Glomerular endothelial cell (primary cell): ENCODE measurements at places on chromosomes 7 and 10.

GRCh38 chr7:100785878-100786277, 41.4 kb downstream of the EPHB4 start:
- DNase-seq = no peak

DNA sequence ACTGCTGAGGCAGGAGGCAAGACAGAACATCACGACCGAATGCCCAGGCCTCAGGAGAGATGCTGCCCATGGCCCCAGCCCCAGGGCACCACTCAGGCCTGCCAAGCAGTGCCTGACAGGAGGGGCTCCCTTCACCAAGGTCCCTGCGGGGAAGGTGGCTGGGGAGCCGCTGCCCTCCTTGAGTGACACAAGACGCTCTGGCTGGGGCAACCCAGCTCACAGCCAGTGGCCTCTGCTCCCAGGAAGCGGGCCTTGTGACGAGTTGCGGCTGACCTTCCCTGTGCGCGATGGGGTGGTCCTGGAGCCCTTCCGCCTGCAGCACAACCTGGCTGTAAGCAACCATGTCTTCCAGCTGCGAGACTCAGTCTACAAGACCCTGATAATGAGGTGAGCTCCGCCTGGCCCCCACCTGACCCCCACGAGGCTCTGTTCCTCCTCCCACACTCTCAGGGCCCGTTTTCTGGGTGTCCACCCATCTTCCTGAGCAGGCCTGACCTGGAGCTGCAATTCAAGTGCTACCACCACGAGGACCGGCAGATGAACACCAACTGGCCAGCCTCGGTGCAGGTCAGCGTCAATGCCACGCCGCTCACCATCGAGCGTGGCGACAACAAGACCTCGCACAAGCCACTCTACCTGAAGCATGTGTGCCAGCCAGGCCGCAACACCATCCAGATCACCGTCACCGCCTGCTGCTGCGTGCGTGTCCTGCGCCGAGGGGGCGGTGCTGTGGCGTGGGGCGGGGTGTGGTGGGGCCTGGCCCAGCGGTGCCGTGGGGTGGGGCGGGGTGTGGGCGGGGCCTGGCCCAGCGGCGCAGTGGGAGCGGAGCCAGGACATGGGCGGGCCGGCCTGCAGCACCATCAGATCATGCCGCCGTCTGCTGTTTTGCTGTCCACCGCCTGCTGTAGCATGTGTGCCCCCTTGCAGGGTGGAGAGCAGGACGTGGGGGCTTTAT, 12.8 kb downstream of the ZMIZ2 start:
- no peak for DNase-seq

GRCh38 chr10:75772153-75772887, 340.9 kb downstream of the LRMDA start:
- DNase-seq = no peak

- no peak for DNase-seq
Observed at GRCh38 chr7:77308792-77309191, 107.4 kb downstream of the GSAP start.

GRCh38 chr7:40843338-40843985, 708.7 kb downstream of the SUGCT start:
- no peak for DNase-seq

DNA sequence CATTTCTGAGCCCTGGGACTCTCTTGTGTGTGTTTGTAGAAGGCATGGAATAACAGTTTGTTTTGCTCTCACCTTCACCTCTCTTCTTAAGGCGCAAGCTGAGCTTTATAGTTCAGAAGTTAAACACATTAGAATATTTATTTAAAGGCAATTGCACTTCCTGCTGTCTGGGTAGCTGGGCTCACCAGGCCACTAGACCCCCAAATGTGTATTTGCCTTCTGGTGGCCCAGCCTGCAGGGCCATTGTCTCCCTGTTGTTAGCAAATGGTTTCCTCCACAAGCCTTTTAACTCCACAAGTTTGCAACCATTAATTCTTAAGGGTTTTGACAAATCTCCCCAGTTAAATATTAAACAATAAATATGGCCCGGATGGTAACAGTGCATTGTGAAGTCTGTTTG, 31.1 kb upstream of the NEUROD6 start:
- no peak for DNase-seq
